Activated CD4-positive, alpha-beta T cell treated with anti-CD3 and anti-CD28 coated beads, Interleukin-2, amount 10 ng/mL, durations not matched to agents 24 days and 14 days (primary cell): ENCODE measurements at places on chromosomes 5 and 9. TPM values are rescaled to one million over a fixed set of nuclear protein-coding genes. Genes with fewer than 3 reads are reported as not detected.

GRCh38 chr9:6215562-6215961, at the start of gene IL33:
Gene IL33 (plus strand): TSS chr9:6215807. CDS start chr9:6241695, 25,888 bp downstream.
- no peak for DNase-seq

GRCh38 chr5:14156290-14156649, 13.1 kb downstream of the TRIO start:
- no peak for DNase-seq

DNA sequence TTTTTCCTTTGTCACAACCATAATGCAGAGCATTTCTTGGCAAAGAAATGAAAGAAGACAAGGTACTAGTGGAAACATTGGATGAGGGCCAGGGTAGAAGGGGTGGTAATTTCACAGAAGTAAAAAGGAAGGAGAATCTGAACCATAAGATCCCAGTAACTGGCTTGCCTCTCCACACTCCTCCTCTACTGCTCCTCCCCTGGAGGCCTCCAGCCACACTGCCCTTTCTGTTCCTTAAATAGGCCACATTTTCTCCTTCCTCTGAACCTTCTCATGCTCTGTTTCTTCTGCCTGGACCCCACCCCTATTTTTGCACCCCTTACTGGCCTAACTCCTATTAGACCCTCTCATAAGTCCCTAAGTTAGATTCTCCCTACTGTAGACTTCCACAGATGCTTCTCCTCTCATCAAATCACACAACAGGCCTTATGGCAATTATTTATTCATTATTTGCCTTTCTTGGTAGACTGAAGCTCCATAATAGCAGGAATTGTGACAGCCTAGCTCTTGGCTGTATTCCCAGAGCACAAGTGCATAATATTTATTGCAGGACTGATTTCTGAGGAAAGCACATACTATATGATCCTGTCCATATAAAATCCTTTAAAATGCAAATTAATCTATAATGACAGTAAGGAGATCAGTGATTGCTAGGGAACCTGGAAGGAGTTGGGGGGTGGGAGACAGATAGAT, 31.3 kb upstream of the GRIA1 start:
- no peak for DNase-seq

GRCh38 chr5:35988529-35988928, 2.7 kb downstream of the UGT3A1 start:
- no peak for DNase-seq

- DNase-seq, result no peak
These were observed 119.9 kb downstream of the NTRK2 start for GRCh38 chr9:84789463-84789830.

DNA sequence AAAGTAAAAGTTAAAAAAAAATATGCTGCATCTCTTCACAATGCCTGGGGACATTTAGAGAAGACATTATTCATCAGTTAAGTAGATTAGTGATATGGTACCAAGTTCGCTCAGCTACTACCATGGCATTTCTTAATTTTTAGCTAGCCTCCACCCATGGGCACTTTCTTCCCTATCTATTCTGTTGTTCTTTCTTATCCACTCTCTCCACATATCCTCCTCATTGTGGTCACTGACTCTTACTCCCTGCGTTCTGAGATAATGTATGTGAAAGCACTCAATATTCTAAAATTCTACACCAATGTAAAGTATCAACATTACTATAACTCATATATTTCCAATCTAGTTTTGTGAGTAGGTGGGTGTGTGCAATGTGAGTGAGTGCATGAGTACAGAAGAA, 609.7 kb upstream of the DAB2 start:
- DNase-seq, result no peak

DNA sequence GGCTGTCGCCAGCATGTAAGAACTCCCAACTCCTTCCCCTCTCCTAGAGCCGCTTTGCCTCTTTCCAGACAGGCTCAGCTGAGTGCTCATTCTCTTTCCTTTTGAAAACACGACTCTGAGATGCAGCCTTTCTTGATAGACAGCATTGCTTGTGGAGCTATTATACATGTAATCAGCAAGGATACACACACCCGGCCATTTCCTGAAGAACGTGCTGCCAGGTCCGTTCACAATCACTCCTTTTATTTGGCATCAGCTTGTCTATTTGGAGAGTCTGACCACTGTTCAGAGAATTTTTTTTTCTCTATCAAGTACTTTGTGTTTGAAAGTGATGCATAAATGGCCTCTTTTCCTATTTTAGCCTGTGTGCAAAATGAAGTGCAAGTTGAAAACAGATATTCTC, 328.7 kb downstream of the MARCHF11 start:
- no peak for DNase-seq

- DNase-seq, result peak; percentile 74
These were observed 122.5 kb downstream of the SLC1A3 start for GRCh38 chr5:36728697-36729543.

DNA sequence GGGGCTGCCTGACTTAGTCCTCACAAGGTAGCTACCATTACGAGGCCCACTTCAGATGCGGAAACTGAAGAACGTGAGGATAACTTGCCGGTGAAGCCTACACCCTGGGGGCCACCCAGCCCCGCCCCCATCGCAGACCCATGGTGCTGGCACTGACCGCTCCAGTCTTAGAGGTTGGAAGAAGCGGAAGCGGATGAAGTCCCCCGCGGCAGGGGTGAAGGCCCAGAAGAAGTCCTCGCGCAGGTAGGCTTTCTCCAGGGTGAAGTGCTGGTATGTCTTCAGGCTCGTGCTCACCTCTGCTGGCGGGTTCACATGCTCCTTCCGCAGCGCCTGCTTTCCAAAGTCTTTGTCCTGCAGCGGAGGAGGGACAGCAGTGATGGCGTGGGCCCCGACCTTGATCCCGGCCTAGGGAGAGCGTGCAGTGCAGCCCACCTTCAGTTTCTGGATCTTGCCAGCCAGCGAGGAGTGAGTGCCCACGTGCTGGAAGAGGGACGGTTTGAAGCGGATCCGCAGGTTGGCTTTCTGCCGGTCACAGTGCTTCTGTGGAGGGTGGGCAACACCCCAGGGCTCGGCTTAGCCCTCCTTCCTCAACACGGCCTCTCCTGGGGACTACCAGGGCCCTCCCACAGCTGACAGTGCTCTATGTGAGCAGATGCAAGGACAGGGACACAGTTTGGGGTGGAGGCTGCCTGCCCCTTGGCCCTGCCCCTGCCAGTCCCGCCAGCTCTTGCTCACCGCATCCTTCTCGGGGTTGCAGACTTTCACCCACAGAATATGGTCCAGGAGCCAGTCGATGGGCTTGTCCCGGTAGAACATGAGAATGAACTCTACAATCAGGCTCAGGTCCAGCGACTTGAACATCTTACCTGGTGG, 5.2 kb downstream of the LTC4S start:
- peak; percentile 55 for DNase-seq

GRCh38 chr5:170071748-170072147, 33.9 kb upstream of the FOXI1 start:
- no peak for DNase-seq

GRCh38 chr9:95762322-95762721, 113.2 kb upstream of the ERCC6L2 start:
- DNase-seq, result no peak

- DNase-seq, result no peak
These were observed 308.4 kb downstream of the PDE4D start for GRCh38 chr5:59584858-59585846.

GRCh38 chr5:43772764-43773477, 169.9 kb downstream of the NNT start:
- no peak for DNase-seq

DNA sequence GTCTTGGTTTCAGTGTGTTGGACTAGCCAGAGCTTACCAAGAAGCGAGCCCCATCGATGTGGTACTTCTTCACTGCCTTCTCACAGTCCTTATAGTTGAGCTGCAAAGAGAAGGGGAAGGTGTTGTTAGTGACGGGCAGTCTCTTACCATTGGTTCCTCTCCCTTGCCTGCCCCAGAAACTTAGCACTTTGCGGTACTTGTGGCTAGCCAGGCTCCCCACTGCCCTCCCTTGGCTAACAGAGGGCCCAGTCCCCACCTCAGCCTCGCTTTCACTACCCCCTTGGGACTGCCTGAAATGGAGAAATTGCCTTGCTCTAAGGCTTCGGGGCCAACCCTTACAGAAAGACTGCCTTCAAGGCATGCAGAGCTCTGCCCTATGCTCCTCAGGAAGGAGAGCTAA, 4.3 kb downstream of the LCP2 start:
- peak; percentile 86 for DNase-seq

- no peak for DNase-seq
These were observed 62.9 kb downstream of the COL5A1 start for GRCh38 chr9:134704498-134704897.

DNA sequence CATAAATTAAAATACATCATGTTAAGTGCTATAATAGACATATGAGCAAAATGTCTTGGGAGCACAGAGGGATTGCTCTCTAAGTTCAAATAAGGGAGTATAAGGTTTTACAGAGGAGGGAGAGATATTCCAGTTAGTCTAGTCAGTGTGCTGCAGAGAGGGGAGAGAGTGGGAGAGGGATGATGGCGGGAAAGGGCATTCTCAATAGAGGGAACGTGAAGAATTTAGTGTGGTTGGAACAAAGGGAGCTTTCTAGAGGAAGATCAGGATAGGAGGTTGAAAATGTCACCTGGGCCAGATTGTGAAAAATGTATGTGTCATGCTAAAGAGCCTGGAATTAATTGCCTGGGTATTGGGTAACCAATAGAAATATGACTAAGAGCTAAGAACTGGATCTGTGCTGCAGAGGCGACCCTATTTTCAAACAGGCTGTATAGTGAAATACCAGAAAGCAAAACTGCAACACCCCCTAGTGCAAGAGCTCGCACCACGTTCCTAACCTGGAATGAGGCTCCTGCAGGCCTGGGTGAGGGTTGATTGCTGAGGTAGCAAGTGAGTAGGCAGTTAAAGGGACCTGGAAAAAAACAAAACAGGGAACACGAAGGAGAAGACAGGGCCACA, 791.8 kb upstream of the C9orf72 start:
- DNase-seq, result no peak

GRCh38 chr5:6743161-6743560, 29.9 kb downstream of the TENT4A start:
- DNase-seq, result no peak

DNA sequence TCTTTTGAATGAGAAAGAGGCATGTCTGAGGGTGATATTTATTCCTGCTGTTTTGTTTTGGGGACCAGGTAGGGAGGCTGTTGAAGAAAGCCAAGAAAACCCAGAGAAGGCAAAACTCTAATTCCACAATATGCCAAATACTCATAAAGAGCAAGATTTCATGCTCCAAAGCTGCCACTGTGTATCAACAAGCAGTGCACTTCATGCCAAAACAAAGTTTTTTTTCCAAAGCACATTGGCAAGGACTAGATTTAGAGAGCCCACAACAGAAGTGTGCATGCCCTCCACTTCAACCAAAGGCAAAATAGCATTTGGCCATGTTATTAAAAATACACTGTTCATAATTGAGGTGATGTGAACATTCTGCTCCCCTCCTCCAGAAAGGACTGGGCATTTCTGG, 229.9 kb downstream of the EBF1 start:
- no peak for DNase-seq

- DNase-seq, result peak; percentile 58
These were observed 5.1 kb upstream of the TESK1 start for GRCh38 chr9:35599763-35600604.

DNA sequence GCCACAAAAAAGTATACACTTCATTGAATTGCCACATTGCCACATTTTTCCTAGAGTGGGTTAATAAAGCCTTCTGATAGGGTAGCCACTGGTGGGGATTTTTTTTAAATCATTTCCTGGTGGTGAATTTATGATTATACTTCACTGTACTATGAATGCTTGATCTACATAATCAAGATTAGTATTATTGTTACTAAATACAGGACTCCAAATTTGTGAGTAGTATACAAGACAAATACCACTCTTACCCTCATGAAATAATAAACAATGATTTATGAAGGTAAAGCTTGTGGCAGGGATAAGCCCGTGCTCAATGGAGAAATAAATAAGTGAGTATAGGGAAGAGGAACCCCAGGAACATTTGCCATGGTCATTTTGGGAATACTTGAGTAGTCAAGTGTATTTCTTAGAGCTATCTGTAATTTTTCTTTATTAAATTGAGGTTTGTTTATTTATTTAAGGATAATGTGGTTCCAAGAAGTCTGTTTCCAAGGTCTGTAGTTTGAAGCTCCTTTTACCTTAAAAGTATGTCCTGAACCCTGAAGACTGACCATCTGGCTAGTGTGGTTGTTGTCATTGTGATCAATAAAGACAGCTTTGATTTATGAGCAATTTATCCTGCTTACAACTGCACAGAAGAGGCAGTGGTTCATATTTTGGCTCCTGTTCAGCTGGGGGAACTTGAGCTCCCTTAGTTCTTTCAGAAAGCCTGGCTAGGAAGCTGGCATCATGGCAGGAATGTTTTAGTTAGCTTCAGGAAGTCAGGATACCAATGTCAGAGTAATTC, 118.6 kb downstream of the ZSWIM6 start:
- no peak for DNase-seq

The NR2F1 gene
- not detected in 2 replicates for total RNA-seq

The AK8 gene
- total RNA-seq, result 0.33 TPM in 1 of 2 replicates, not detected in the other

The SLC25A2 gene
- total RNA-seq, result 0.14 and 0.23 TPM in 2 replicates

The CRB2 gene
- total RNA-seq, result not detected in 2 replicates

The GABRA1 gene
- total RNA-seq, result not detected in 2 replicates

The PELO gene
- 20.0 and 21.2 TPM in 2 replicates for total RNA-seq

The CAMK2A gene
- total RNA-seq, result not detected in 2 replicates

The PLPP1 gene
- total RNA-seq, result 29.7 and 33.9 TPM in 2 replicates

The PDCD1LG2 gene
- total RNA-seq, result 1.3 and 1.5 TPM in 2 replicates
